ENCODE measurements at places on chromosomes 2 and 18.

GRCh38 chr2:69118609-69119008 lies 105.6 kb downstream of the ANTXR1 start:
- no peak for DNase-seq

DNA sequence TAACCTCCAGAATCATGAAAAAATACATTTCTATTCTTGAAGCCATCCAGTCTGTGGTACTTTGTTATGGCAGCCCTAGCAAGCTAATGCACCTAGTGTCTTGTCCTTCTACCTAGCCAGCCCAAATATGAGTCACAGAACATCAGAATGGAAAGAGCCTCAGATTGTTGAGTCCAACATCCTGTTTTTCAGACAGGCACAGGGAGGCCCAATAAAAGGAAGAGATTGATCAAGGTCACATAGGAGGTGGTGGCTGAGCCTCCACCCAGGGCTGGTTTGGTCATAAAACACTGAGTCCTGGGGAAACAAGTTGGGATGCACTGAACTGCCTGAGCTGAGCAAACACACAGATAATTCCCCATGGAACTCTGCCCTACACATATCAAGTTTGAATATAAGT lies 195.5 kb downstream of the TTC32 start:
- DNase-seq: no peak

DNA sequence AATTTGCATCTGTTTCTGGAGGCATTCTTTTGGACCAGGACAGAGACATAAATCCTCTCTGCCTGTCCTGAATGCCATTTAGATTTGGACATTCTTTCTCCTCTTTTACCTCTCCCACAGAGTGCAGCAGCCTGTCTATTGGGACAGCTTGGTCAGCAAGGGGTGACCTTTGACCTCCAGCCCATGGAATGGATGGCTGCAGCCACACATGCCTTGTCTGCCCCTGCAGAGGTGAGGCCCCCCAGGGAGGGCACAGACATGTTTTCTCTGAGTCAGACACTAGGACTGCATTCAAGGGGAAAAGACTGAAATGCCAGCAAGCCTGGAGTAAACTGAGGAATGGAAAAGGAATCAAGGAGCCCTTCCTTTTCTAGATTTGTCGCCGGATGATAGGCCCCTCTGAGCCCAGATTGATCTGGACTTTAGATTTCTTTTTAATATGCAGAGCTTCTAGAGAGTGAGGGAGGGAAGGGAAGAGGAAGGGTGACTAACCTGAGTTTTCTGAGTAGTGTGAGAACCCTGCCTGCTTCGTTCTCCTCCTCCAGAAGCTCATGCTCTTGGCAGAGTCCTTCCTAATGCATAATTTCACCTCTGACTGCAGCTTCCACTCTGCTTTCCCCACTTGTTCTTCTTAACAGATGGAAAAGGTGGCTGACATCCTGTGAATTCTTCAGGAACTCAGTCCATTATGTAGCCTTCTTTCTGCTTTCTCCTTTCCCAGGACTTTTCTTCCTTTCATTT lies 16.1 kb upstream of the TTLL4 start:
- DNase-seq: no peak

DNA sequence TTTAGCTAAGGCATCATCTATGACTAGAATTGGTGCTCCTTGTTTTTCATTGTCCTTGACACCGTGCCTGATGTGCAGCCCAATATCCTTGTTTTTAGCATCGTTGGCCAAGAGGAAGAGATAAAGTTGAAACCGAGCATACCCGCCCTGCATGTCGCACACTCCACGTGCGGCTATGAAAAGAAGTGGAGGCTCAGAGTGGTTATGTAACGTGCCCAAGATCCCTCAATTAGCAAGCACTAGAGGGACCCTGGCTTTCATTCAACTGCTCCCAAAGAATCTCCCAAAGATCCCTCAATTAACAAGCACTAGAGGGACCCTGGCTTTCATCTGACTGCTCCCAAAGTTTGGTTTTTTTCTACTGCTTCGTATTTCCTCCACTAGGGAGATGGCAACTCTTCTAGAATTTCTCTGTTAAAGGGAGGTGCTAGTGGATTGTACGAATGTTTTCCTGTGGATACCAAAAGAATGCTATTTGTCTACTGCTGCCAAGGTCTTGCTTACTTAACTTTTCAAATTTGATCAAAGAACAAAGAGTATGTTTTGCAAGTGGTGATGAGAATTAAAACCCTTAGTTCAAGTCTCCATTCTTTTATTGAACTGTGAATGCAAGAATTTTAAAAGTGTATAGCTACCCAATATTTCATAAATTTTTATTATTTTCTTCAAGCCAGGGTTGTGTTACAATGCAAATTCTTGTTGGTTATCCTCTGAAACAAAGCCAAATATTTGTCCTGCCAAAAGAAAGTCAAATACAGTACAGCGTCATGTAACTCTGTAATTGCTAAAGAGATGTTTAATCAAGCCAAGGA lies 92.1 kb downstream of the AOX1 start:
- DNase-seq: no peak

GRCh38 chr2:67082813-67083212 lies 314.3 kb upstream of the ETAA1 start:
- DNase-seq: no peak

DNA sequence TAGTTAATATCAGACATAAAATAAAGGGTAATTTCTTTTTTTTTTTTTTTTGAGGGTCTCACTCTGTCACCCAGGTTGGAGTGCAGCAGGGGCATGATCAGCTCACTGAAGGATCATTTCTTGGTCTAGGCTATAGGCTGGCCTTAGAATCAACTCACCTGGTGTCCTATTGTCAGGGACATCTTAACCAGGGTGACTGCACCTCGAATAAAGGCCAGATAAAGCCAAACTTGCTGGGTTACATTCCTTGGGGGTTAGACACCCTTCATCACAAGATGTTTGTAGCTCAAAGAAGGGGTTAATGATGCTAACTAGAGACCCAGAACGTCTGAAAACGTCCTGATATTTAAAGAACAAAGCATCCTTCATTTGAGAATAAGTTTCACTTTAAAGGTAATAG lies 17.9 kb downstream of the SPATA3 start:
- no peak for DNase-seq

- DNase-seq: no peak
Observed at GRCh38 chr2:157868993-157869392, 7.1 kb downstream of the ACVR1 start.

GRCh38 chr2:11705063-11705462 lies 35.1 kb upstream of the NTSR2 start:
- DNase-seq: no peak

DNA sequence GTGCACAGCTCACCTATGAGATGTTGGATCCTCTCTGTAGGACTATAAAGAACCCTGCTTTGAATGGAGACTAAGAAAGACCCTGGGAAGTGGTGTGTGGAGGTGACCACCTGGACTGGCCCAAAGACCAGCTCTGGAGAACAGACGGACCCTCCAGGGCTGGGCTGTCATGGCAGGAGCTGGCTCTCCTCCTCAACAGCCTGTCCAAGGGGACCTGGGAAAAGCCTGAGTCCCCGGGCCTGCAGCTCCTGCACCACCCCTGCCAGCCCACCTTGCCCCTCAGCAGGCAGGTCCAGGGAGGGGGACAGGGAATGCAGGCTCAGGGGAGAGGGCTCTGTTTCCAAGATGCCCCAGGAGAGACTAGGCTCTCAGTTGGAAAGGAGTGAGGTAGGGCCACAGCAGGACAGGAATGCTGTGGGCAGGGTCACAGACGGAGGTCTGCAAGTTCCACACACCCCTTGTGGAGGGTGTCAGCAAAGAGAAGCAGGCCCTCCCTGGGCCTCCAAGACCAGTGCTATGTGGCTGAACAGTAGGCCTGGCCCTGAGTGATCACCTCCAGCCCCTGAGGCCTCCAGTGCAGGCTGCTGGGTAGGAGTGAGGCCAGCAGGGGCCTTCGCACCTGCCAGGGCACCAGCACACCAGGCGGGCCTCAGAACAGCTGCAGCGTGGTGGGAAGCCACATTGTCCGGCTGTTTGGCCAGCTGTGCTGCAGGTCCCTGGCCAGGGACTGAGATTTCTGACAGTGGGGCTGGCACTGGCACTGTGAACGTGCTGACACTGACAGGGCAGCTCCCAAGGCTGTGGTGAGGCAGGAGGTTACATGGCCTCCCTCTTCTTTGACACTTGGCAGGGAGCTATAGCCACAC lies 86.4 kb upstream of the OTOS start:
- DNase-seq: no peak

- DNase-seq: no peak
Observed at GRCh38 chr2:54897420-54898310, 152.6 kb downstream of the RTN4 start.

DNA sequence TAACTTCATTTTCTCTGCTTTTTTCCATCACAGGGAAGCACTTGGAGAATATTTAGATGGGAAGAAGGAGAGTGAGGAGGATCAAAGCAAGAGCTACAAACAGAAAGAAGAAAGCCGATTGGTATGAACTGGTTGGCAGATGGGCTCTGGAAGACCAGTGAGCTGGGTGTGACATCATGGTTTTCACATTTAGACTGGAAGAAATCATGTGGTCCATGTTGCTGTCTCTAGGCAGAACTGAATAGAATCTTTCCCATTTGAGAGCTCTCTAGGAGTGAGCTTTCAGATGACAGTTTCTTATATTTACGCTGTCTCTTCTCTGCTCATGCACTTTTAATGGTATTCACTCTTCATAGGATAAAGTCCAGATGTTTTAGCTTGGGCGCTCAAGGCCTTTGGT lies 12.6 kb downstream of the DRC1 start:
- no peak for DNase-seq

DNA sequence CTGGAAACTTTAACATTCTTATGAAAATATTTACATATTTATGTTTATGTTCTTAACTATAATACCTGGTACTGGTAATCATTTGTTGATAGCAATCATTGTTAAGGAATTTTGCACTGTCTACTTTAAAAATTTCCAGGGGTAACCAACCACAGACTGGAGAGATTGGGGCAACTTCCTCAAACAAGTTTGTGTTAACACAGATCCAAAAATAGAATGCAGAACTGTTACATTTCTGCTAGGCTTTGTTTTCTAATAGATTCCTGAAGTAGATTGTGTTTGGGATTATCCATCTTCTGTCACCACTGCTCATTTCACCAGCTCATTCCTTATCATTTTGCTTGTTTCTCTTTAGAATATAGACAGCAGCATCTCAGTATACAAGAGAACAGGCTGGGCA lies 23.7 kb downstream of the RNF125 start:
- peak; percentile 78 for DNase-seq

DNA sequence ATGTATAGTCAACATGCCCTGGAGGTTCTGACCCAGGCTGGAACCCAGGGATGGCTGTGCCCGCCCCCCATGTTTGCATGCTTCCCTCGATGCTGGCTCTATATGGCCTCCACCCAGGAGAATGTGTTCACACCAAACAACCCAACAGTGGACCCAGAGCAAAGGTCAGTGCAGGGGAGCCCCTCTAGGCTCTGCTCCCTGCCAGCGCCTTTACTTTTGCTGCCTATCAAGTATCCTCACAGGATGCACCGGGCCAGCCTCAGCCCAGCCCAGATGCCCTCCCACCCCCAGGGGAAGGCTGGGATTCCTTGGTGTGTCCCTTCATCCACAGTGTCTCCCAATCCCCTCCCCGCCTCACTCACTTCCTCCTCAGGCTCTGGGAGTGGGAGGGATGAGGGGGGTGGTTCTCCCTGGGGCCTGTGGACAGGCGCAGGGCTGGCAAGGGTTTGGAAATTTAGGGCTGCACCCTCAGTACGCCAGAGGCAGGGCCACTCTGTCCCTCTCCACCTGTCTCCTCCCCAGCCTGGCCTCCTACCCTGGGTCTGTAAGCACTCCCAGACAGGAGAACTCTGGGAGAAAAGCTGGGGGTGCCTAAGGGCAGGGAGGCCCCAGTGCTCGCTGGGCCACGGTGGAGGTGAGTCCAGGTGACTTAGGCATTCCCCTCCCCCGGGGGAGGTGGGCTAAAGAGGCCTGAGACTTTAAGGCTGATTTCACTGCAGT lies 2.3 kb downstream of the ATP6V1B1 start:
- no peak for DNase-seq

DNA sequence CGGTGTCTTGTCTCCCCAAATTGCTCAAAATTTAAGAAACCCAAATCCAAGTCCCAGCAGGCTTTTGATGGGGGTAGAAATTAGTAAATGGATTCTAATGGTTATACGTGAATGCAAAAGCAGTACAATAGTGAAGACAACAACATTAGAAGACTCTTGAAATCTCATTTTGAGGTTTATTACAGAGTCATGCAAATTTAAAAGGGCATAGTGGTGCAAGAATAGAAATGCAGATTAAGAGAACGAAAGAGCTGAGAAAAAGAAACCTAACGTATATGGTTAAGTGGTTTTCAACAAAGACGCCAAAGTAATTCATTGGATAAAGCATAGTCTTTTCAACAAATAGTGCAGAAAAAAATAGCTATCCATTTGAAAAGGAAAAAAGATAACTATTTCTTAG lies 33.2 kb upstream of the CXXC1 start:
- DNase-seq: no peak

DNA sequence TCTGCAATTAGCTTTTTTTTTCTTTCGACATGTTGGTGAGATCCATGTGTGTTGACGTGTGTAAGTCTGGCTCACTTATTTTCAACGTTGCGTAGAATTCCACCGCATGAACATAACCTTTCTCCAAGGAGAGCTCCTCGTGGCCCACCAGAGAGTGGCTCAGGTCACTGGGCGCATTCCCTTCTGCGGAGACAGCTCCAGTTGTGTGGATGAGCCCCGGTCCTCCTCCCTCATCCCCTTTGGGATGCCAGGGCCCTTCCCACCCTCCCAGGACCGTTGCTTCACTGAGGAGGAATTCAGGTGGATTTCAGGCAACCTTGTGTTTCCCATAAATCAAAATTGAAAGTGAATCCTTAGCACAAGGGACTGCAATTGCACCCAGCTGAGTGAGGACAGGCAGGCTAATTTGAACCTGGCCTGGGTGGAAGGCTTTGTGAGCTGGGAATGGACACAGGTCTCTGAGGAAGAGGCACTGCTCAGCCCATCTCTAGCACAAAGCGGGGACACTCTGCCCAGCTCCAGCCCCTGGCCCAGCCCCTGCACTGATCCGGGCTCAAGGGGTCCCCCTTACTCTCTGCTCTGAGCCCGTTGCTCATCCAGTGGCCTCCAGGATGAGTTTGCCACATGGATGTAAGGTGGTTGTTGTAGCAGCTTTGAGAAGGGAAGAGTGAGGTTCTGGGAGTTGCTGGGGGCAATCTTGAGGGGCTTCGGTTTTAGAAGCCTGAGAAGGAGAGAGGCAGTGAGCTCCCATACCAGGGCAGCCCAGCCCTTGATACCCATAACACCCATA lies 57.8 kb upstream of the HAAO start:
- no peak for DNase-seq
